ENCODE measurements at places on chromosomes 3 and 15.

- DNase-seq, result no peak
Observed at GRCh38 chr15:56972426-56972825, 54.0 kb downstream of the TCF12 start.

DNA sequence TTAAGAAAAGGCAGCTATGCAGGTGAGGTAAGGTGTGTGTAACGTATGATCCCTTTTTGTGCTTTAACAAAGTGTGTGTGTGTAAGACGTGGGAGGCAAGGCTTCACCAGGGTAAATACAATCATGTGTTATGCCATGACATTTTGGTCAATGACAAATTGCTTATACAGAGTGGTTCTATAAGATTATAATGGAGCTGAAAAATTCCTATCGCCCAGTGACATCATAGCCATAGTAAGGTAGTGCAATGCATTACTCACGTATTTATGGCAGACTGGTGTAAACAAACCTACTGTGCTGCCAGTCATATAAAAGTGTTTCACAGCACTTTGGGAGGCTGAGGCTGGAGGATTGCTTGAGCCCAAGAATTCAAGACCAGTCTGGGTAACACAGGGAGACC is 60.2 kb upstream of the LCTL start:
- DNase-seq, result no peak

DNA sequence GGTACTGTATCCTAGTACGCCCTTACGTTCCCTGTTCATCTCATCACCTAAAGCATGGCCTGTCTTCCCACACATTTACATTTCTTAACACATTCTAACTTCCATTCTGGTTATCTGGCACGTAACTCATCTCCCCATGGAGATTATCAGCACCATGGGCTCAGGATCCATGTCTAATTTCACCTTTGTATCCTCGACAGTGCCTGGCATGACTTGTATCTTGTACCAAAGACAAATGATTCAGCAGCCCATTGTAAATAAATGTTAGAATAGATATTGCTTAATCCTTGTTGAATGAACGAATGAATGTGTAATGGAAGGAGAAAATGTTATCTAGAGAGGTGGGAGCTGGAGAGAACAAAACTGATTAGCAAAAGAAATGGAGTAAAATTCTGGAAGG is 69.7 kb upstream of the TPM1 start:
- no peak for DNase-seq

DNA sequence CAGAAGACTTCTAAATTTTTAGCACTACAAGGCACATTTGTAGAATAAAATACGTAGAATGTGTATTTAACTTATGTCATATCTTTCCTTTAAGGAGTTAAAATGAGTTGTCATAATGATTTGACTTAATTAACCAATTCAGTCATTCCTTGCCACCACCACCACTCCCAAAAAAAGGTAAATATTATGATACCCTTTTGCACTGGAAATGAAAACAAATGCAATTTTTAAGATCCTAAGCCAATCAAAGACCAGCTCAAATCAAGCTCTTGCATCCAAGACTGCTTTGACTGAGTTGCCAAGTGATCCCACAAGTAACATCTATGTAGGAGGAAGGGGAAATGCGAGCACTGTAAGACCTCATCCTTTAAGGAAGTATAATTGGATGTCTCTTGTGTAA is 426.6 kb upstream of the ATP11B start:
- no peak for DNase-seq

GRCh38 chr3:126607214-126607908 is 47.6 kb downstream of the TXNRD3 start:
- no peak for DNase-seq

GRCh38 chr3:78495301-78495700 is 1272.5 kb downstream of the ROBO1 start:
- DNase-seq, result no peak

GRCh38 chr3:81951106-81951505 is 189.7 kb upstream of the GBE1 start:
- no peak for DNase-seq

DNA sequence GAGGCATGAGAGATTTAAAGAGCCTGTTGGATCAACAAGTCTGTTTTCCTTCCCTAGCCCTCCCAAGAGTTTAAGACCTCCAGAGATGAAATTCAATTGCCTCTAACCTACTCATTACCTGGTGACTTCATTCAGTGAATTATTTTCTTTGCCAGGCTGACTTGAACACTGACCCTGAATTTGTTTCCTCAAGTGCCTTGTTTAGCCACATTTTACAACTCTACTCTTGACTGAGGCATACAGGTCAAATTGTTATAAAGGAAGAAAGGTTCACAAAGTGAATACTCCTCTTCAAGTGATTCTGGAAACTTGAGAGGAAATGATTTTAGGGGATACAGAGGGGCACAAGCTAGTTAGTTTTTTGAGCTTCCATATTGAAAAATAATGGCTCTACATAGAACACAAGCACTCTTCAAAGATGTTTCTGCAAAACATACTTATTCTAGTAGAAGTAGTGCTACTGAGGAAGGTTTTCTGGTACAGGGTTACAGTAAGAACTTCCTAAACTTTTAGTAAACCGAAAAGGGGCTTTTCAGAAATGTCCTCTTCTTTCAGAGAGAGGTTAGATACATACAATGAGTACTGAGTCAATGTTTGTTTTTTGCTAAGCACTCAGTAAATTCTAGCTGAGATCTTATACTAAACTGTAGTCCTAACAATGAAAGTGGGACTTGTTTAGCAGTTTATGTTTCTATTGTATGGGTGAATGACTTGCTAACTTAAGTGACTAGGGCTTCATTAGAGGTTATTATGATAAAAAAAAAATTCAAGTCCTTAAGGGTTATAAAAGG is 137.4 kb upstream of the SATB1 start:
- DNase-seq, result no peak

DNA sequence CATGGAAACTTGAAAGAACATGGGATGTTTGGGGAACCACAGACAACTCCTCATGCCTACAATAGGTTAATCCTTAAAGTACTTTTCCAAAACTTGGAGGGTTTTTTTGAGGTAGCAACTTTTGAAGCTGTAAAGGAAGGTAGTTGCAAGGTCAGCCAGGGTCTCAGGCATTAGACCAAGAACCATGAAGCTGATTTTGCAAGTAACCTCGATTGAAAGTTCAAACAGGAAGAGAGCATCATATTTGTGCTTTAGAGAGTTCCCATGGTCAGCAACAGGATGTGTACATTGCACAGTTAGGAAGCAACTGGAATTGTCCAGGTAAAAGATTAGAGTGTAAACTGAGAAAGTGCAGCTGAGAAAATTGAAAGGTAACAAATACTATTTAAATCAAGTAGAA is 199.8 kb upstream of the NR2F2 start:
- DNase-seq, result no peak

DNA sequence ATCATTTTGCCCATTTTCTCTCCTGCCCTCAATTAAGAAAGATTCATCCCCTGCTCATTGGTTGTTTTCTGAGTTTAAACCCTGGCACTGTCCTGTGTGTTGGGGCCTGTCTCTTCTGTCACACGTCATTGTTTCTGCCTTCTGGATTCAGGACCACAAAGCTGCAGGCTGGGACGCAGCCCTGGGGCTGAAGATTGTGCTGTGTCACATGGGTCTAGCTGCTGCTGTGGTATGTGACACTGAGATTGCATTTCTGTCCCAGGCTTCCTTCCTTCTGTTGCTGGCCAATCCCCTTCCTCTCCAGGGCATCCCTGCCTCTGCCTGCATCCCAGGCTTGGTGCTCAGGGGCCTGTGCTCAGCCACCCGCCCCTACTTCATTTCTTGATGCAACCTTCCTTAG is 28.9 kb downstream of the INSYN1 start:
- no peak for DNase-seq

DNA sequence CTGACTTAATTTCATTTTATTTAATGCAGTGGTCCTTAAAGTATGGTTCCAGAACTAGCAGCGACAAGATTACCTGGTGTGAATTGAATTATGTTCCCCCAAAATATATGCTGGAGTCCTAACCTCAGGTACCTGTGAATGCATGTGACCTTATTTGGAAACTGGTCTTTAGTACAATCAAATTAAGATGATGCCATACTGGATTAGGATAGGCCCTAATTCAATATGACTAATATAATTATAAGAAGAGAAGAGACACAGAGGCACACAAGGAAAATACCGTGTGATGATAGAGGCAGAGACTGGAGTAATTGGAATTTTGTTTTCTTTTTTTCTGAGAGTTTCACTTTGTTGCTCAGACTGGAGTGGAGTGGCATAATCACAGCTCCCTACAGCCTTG is 12.6 kb upstream of the SPATA16 start:
- no peak for DNase-seq

GRCh38 chr3:53773021-53773436 is 73.2 kb downstream of the CHDH start:
- no peak for DNase-seq

DNA sequence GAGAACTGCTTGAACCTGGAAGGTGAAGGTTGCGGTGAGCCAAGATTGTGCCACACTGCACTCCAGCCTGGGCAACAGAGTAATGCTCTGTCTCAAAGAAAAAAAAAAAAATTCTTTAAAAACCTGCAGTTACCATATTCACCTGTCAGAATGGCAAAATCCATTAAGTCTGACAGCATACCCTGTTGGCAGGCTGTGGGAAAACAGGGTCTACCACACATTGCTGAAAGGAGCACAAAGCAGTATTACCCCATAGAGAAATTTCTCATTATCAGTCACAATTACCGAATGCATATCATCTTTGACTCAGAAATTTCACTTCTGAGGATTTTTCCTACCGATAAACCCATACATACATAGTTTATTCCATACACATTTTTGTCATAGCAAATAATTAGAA is 264.1 kb upstream of the SLCO3A1 start:
- DNase-seq, result no peak

DNA sequence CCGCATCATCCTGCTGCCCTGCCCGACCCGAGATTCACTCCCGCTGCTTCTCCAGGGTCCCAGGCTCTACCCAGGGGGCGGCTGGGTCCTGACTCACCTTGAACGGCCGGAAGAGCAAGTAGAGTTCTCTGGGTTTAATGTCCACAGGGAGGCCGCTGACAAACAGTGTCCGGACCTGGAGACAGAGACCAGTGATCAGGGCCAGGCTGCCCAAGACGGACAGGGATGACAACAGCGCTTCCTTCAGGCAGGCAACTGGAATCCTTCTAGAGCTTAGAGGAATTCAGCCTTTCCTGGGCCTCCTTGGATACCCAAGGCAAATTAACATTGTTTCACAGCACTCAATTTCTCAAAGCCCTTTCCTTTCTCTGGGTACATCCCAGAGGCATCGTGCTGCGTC is 23.9 kb downstream of the RBPMS2 start:
- DNase-seq, result no peak

Measured in lower leg skin (tissue), 4 donors.